Stimulated activated CD4-positive, alpha-beta T cell treated with anti-CD3 and anti-CD28 coated beads, Interleukin-1b, Interleukin-23, amount 100 ng/mL, for 48 hours (primary cell): ENCODE measurements at places on chromosomes 6 and 20.
A peak's percentile ranks its signal among the peaks of the same experiment; 100 is the strongest.

DNA sequence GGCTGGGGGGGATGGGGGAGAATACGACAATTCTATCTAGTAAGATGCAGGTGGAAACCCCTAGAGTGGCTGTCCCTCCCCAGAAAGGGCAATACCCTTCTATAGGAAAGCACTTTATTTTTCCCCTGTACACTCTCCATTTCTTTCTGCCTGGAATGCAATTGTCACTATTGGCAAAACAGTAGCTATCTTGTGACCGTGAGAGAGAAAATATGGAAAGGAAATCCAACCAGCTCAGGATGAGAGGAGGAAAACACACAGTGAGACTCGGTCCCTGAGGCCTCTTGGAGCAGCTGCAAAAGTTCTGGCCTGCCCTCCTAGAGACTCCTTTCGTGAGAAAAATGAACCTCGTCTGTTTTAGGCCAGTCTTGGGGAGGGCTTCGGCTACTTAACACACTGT, 43.4 kb downstream of the FAM50B start:
- no peak for DNase-seq

DNA sequence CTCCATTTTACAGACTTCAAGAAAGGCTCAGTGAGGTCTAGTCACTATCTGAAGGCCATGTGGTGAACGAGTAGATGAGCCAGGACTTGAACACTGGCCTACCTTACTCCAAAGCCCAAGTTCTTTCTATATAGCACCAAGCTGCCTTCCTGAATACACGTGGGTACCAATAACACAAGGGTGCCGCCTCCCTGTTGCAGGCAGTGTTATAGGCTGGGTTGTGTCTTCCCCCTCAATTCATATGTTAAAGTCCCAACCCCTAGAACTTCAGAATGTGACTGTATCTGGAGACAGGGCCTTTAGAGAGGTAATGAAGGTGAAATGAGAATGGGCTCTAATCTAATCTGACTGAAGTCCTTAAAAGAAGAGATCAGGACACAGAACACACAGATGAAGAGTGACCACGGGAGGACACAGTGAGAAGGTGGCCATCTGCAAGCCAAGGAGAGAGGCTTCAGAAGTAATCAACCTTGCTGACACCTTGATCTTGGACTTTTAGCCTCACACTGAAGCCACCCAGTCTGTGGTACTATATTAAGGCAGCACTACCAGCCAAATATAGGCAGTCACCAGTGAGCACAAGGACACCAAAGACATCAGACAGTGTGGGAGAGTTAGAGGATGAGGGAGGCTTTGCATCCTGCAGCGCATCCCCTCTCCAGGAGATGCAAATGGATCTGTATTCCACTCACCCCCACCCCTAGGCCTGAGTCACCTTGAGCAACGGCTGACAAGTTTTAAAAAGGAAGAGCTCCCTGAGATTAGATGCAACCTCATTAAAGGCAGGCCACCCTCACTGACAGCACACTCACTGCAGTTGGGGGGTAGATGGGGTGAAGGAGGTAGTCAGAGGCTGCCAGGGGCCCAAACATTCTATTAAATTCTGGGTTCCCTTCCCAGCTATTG, 40.9 kb upstream of the LYRM2 start:
- DNase-seq: no peak

DNA sequence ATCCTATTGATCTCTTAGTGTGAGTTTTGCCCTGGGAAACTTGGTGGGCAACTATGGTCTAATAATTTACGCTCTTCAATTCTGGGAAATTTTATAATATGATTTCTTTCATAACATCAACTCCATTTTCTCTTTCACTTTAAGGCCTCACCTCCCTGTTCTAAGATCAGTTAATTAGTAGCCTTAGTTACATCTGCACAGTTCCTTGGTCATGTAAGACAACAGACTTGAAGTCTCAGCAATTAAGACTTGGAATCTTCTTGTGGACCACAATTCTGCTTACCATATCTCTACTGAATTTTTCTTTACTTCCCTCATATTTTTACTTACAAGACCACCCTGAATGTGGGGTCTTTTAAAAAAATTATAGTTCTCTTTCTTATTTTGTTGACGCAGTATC, 8.7 kb downstream of the ENPP3 start:
- no peak for DNase-seq

DNA sequence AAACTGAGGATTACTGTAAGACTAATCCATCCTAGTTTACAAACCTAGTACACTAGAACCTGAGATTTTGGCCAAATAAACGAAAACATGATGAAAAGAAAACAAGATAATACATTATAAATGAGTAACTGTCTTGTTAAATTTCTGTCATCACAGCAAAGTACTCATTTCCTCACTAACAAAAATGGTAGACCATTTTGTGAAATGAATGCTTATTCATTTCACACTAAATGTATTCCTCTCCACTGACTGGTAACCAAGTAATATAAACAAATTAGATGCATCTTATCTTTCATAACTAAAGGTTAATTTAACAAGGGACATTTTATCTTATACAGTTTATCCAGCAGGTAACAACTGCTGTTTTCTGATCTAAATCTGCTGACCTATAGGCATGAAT, 143.7 kb downstream of the REV3L start:
- DNase-seq: no peak

GRCh38 chr6:40362859-40363258, 224.3 kb downstream of the LRFN2 start:
- DNase-seq: no peak

- DNase-seq: no peak
Observed at GRCh38 chr20:25218492-25218891, 23.0 kb downstream of the ENTPD6 start.

- DNase-seq: peak; percentile 53
Observed at GRCh38 chr20:667351-668034, 8.1 kb downstream of the SCRT2 start.

DNA sequence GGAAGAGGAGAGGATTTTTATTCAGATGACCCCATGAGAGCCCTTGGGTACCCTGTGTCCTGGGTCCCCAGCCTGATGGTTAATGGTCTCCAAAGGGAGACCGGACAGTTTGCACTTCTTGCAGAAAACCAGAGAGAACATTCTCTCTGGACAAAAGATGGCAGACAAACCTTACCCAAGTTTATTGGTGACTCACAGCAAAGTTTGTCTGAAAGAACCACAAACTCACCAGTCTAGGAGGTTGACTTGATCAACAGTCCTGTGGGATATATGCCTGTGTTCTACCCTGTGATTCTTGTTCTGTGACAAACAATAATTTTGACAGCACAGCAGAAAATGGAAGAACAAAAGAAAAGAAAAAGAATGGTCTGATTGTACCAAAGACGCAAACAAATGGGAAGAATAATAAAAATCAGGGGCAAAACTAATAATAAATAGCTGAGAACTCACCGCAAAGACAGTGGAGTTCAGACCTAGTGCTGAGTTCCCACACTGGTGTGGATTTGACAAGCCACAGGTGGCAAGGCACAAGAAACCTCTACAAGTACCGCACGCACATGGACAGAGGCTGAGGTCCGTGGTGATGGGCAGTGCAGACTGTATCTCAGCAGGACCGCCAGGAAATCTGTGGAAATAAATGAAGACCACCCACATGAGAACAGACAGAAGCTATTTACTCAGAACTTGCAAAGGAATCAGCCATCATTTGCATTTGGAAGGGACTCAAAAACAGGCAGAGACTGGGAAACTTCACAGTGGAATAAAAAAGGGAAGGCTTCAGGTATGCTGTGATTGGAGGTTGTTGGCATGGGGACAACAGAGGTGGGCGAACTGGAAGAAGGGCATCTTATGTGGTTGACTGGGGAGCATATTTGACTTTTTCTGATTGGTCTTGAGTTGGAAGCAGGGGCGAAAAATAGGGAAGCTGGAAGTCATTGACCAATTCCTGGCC, 246.3 kb upstream of the RNF24 start:
- no peak for DNase-seq

DNA sequence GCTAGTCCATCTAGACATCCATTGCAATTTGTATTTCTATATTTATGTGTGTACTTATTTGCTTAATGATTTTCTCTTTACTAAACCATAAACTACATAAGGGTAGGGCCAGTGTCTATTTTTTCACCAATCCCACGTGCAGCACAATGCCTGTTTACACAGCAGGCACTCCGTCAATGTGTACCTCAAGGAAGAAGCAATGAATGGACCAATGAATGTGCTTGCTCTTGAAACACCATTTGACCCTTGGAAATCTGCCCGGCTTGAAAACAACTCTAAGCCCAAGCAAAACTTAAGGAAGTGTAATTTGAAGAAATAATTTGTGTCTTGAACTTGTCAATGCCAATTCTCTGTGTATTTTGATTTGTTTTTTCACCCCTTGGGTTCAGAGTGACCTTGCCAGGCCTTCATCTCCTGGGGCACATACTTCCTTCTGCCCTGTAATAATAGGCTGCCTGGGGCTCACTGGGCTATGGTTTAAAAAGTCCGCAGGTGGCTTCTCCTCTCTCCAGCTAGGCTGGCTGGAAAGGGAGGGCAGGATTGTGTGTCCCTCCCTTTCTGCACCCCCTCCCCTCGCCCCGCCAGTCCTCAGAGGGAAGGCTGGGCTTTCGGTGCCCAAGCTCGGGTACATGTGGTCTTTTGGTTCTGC, 140.8 kb upstream of the ARMC2 start:
- no peak for DNase-seq

GRCh38 chr20:41135187-41135887, 2.0 kb upstream of the PLCG1 start:
- peak; percentile 58 for DNase-seq

- DNase-seq: no peak
Observed at GRCh38 chr6:134049586-134049985, 2.8 kb downstream of the SLC2A12 start.

DNA sequence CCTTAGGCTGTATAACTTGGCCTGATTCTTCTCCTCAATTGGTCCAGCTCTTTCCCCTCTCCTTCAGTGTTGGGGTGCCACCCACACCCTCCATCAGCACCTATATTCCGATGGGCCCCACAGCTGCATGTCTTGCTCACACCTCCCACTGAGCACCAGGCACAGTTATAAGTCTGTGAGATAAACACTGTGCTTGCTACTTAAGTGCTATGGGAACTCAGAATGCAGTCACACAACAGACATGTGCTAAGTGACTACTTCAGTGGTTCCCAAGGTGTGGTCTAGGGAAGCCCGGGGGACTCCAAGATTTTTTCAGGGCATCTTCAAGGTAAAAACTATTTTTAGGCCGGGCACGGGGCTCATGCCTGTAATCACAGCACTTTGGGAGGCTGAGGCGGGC, 7.3 kb downstream of the ZC3H12D start:
- no peak for DNase-seq

- no peak for DNase-seq
Observed at GRCh38 chr6:1013656-1014430, 298.1 kb upstream of the FOXQ1 start.

DNA sequence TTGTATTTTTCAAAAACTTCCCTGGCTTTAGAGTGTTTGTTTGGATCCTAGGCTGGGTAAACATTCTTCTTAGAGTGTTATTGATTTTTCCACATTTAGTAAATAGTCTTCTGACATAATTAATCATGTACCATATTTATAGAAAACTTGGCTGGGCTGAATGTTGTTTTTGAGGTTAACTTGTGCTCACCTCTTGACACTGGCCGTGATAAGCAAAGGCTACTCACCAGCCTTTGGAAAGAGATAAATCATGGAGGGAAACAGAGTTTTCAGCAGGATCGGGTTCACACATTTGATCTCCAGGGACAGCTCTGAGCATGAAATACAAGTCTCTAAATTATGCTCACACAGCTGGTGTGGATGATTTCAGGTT, 6.2 kb upstream of the CD93 start:
- DNase-seq: no peak

DNA sequence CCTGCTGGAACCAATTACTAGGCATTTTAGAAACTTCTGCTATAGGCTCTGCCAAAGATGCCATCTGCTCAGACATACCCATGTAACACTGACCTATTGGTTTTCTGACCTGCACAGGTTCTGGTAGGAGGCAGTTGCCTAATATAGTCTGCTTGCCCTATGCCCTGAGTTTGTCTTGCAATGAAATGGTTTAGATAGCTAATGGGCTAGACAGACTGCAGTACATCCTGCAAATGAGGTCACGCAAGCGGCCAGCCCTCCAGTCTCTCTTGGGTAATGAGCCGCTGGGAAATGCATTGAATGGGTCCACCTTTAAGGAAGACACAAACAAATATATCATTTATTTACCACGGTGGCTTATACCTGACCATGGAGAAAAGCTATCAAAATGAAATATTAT, 90.6 kb upstream of the B3GAT2 start:
- DNase-seq: no peak

DNA sequence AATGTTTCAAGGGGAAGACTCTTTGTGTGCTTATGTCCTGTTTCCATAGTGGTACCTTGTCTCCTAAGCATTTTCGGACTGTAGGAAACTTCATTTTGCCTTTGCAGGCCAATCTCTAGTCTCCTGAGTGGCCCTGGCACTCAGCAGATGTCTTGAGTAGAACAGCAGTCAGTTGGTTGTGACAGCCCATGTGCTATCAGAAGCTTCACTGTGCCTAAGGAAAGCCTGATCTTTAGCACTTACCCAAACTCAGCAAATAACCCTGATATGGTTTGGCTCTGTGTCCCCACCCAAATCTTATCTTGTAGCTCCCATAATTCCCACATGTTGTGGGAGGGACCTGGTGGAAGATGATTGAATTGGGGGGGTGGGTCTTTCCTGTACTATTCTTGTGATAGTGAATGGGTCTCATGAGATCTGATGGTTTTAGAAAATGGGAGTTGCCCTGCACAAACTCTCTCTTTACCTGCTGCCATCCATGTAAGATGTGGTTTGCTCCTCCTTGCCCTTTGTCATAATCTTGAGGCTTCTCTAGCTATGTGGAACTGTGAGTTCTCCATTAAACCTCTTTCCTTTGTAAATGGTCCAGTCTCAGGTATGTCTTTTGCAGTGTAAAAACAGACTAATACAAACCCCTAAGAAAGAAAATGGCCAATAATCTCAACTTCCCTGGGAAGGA, 15.9 kb upstream of the SRPK1 start:
- no peak for DNase-seq

DNA sequence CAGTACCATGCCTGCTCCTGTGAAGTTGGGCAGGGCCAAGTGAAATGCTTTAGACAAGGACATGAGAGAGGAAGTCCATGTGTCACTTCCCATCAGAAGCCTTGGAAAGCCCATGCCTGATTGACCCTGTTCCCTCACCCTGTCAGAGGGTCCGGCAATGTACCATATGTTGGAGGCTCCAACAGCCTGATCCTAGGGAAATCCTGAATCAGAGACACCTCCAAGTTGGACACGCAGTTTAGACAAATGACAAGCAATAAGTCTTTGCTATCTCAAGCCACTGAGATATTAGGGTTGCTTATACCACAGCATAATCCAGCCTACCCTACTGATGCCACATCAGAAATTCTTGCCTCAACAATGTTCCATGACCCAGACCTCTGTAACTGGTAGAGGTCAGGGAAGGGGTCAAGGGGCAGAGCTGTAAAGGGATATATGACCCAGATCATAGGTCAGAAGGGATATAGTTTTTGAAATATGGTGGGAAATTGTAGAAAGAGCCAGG, 174.8 kb downstream of the HACE1 start:
- DNase-seq: no peak

GRCh38 chr20:44496976-44497375, 21.3 kb downstream of the TTPAL start:
- peak; percentile 70 for DNase-seq

- no peak for DNase-seq
Observed at GRCh38 chr6:73769976-73770375, 74.0 kb downstream of the CD109 start.
